Activated T-helper 1 cell treated with anti-CD3 and anti-CD28 coated beads, Interleukin-12 subunit alpha, Interleukin-12 subunit beta, Interleukin-2, Interleukin-4 antibody, amounts not matched to agents 30 ng/mL and 10 ng/mL and 1 ng/mL, durations not matched to agents 14 hours and 24 hours and 36 hours (primary cell): ENCODE measurements at places on chromosomes 5 and 9. TPM values are rescaled to one million over a fixed set of nuclear protein-coding genes. Genes with fewer than 3 reads are reported as not detected.

- H3K27me3 ChIP-seq: no peaks in the 10 kb centered on the region
- H3K36me3 ChIP-seq: peaks cover 13% of the 10 kb centered on the region
- peaks cover 37% of the 10 kb centered on the region for H3K4me1 ChIP-seq
- DNase-seq: no peak
Observed at GRCh38 chr5:74978345-74978744, 74.0 kb downstream of the GCNT4 start.

The NUTM2G gene
- total RNA-seq: not detected in 2 replicates

DNA sequence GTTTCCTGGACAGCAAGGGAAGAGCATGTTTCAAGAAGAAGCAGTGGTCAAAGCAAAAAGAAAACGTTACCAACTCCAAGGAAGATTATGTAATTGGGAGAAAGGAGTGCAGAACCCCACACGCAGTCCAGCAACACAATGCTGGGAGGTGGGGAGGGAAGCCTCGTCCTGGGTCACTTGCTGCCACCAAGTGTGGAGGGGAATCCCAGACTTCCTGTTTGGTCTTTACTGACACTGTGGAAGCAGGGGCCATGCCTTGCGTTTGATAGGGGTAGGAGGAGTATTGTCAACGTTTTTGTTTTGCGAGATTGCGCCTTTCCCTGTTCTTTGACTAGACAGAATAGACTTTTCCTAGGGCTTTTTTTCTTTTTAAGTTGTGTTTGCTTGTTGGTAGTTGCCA, 421.0 kb downstream of the KDM4C start:
- peaks cover 29% of the 10 kb centered on the region for H3K36me3 ChIP-seq
- no peak for DNase-seq
- no peak overlapping the region for H3K4me3 ChIP-seq
- H3K27me3 ChIP-seq: no peaks in the 10 kb centered on the region
- H3K4me1 ChIP-seq: peaks cover 37% of the 10 kb centered on the region

DNA sequence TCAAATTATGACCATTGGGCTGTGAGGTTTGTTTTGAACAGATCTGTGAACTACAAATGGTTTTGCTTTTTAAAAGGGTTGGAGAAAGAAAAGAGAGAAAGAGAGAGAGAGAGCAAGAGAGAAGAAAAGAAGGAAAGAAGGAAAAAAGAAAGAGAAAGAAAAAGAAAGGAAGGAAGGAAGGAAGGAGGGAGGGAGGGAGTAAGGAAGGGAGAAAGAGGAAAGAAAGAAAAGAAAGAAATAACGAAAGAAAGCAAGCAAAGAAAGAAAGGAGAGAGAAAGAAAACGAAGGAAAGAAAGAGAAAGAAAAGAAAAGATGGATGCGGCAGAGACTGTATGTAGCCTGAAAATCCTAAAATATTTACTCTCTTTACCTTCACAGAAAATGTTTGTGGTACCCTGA, 104.0 kb downstream of the PARP8 start:
- H3K4me1 ChIP-seq: peaks cover 18% of the 10 kb centered on the region
- peaks cover 42% of the 10 kb centered on the region for H3K36me3 ChIP-seq
- no peaks in the 10 kb centered on the region for H3K27me3 ChIP-seq
- no peak overlapping the region for H3K4me3 ChIP-seq
- H3K27ac ChIP-seq: no peak overlapping the region

- no peak overlapping the region for H3K27ac ChIP-seq
- H3K27me3 ChIP-seq: no peaks in the 10 kb centered on the region
- H3K4me3 ChIP-seq: no peak overlapping the region
- peaks cover 31% of the 10 kb centered on the region for H3K4me1 ChIP-seq
- DNase-seq: no peak
- H3K36me3 ChIP-seq: peaks cover 38% of the 10 kb centered on the region
Observed at GRCh38 chr9:91302831-91303230, 58.9 kb downstream of the AUH start.

- DNase-seq: no peak
- no peaks in the 10 kb centered on the region for H3K36me3 ChIP-seq
- H3K4me1 ChIP-seq: no peaks in the 10 kb centered on the region
- H3K27me3 ChIP-seq: peaks cover 2% of the 10 kb centered on the region
- no peak overlapping the region for H3K4me3 ChIP-seq
Observed at GRCh38 chr5:160152287-160152686, 33.0 kb upstream of the PWWP2A start.

- no peak overlapping the region for H3K27ac ChIP-seq
- H3K36me3 ChIP-seq: no peaks in the 10 kb centered on the region
- DNase-seq: no peak
- no peaks in the 10 kb centered on the region for H3K27me3 ChIP-seq
- no peak overlapping the region for H3K4me3 ChIP-seq
Observed at GRCh38 chr9:103104101-103104500, 109.0 kb downstream of the CYLC2 start.

DNA sequence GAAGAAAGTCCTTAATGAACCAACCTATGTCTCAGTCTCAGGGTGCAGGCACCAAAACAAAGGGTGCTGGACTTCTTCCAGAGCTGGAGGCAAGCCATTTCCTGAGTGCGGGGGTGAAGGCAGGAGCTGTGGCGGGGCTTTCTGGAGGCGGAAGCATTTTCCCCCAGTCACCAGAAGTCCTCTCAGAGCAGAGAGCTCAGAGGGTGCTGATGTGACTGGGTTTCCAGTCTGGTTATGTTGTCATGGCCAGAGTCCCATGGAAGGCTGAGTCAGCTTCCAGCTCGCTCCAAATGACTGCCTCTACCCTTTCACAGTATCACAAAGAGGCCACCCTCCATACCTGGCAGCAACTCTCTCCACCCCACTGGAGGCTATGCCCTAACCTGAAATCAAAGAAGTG, 86.0 kb downstream of the TRPC7 start:
- no peak overlapping the region for H3K27ac ChIP-seq
- H3K27me3 ChIP-seq: no peaks in the 10 kb centered on the region
- H3K36me3 ChIP-seq: no peaks in the 10 kb centered on the region
- no peak for DNase-seq

The EIF4E1B gene
- not detected in 2 replicates for total RNA-seq

DNA sequence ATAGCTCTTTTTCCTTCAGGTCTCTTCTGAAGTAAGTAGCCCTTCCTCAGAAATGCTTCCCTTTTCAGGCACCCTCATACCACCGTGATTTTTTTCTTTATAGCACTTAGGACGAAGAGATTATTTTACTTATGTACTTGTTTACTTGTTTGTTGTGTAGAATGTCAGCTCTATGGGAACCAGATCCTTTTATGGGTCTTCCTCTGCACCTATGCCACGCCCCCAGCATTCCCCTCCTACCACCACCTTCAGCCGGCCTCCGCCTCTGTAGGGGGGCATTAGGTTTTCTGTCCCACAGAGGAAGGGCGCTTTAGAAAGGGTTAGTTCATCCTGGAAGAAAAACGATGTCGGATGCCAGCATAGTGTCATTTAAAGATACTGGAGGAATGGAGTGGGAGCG, 1.8 kb downstream of the CDKN2B-AS1 start:
- H3K36me3 ChIP-seq: peaks cover 15% of the 10 kb centered on the region
- H3K27me3 ChIP-seq: peaks cover 50% of the 10 kb centered on the region
- peak overlapping the region; percentile 19 for H3K27ac ChIP-seq
- H3K4me3 ChIP-seq: peak overlapping the region; percentile 94
- DNase-seq: no peak
- peaks cover 32% of the 10 kb centered on the region for H3K4me1 ChIP-seq

DNA sequence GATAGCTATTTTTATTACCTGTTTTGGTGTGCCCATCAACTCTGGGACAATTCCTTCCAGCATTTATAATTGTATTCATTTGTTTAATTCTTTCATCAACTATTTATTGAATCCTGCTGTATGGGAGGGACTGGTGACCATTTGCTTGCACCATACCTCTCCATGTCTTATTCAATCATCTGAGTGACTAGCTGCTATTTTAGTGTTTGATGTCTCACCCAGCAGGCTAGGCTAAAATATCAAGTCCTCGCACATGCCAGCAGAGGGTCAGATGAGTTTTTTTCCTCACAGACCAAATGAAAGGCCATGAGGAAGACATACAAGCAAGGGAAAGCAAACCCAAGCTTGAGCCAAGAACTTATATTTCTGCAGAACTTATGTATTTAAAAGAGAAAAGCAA, 63.9 kb downstream of the CETN3 start:
- DNase-seq: no peak
- H3K27ac ChIP-seq: no peak overlapping the region
- H3K4me3 ChIP-seq: no peak overlapping the region
- peaks cover 4% of the 10 kb centered on the region for H3K27me3 ChIP-seq
- no peaks in the 10 kb centered on the region for H3K4me1 ChIP-seq

The OBP2B gene
- not detected in 2 replicates for total RNA-seq

DNA sequence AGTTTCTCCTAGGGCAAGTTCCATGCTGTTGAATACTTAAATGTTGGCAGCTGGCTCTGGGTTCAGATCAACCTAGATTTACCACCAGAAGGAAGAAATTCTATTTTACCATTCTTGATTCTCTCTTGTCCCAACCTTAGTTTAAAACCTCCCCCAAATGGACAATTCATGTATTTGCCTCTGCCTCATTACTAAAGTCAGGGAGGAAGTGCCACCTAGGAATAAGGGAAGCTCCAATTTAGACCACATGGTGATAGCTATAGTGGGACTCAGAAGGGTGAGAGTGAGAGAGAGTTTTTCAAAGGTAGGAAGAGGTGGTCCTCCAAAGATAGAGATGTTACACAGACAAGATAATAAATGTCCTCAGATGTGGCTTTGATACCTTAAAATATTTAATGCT, 53.4 kb upstream of the PAM start:
- H3K27ac ChIP-seq: no peak overlapping the region
- H3K27me3 ChIP-seq: peaks cover 12% of the 10 kb centered on the region

DNA sequence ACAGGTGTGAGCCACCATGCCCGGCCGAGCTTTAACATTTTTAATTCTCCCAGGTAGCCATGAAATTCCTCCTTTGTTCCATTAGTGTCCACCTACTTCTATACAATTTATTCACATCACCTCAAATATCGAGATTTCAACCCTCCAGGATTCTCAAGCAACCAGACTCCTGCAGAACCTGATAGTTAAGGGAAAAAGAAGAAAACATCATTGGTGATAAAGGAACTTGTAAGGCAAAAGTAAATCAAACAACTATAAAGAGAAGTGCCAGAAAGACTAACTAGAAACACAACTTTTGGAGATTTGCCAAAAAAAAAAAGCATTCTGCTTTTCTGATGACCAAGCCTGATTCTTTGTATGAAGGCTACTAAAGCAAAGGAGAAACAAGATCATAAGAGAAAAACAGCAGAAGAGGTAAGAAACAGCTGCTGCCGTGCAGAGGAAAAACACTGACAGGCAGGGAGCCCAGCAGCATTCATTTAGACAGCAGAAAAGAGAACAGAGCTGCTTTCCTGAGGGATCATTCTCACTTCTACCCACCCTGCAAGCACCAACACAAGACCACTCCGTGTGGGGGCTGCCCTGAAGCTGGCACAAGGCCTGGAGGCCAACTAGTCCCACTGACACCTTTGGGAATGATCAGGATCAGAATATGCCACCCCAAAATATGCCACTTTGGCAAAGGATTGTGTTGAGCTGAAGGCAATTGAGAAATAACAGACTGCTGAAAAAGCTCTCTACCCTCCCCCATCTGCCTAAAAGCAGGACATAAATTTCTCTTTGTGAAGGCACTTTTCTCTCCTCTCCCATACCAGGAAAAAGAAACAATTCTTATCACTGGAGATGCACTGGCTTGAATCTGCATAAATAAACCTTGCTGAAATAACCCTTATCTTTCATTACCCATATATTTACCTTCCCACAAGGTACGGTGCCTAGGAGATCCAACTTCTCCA, 75.1 kb downstream of the ALDH7A1 start:
- H3K4me3 ChIP-seq: no peak overlapping the region
- DNase-seq: no peak
- H3K36me3 ChIP-seq: no peaks in the 10 kb centered on the region

DNA sequence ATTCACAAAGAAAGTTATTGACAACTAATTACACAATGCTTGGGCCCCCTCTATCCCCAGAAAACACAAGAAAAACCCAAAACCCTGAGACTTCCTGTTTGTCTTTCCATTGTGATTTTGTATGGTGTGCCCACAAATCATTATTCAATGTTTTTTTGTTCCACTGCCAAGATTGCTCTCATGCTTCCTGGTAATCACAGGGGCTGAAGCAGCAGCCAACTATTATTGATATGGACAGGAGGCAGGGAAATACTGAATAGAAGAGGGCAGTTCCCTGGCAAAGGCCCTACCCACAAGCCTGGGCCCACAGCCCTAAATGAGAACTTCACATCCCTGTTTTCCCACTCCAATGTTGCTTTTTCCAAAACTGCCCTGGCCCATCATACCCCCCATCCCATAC, 21.5 kb upstream of the RFK start:
- no peak overlapping the region for H3K4me3 ChIP-seq
- peaks cover 38% of the 10 kb centered on the region for H3K4me1 ChIP-seq
- H3K27me3 ChIP-seq: no peaks in the 10 kb centered on the region
- H3K36me3 ChIP-seq: peaks cover 7% of the 10 kb centered on the region

GRCh38 chr5:152505442-152506042, 100.5 kb upstream of the NMUR2 start:
- peaks cover 5% of the 10 kb centered on the region for H3K27me3 ChIP-seq
- no peak overlapping the region for H3K4me3 ChIP-seq
- DNase-seq: no peak
- no peaks in the 10 kb centered on the region for H3K4me1 ChIP-seq
- no peaks in the 10 kb centered on the region for H3K36me3 ChIP-seq

DNA sequence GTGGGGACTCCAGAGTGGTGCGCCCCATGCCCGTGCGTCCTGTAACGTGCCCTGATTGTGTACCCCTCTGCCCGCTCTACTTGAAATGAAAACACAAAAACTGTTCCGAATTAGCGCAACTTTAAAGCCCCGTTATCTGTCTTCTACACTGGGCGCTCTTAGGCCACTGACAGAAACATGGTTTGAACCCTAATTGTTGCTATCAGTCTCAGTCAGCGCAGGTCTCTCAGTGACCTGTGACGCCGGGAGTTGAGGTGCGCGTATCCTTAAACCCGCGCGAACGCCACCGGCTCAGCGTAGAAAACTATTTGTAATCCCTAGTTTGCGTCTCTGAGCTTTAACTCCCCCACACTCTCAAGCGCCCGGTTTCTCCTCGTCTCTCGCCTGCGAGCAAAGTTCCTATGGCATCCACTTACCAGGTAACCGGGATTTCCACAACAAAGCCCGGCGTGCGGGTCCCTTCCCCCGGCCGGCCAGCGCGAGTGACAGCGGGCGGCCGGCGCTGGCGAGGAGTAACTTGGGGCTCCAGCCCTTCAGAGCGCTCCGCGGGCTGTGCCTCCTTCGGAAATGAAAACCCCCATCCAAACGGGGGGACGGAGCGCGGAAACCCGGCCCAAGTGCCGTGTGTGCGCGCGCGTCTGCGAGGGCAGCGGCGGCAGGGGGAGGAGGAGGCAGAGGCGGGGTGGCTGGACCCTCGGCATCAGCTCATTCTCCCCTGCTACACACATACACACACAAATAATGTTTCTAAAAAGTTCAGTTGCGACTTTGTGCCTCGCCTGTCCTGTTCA, 668 bp downstream of the GLIS3 start:
- DNase-seq: peak; percentile 4
- H3K4me3 ChIP-seq: peak overlapping the region; percentile 92
- peak overlapping the region; percentile 92 for H3K27ac ChIP-seq
- peaks cover 55% of the 10 kb centered on the region for H3K4me1 ChIP-seq
- peaks cover 7% of the 10 kb centered on the region for H3K36me3 ChIP-seq
- H3K27me3 ChIP-seq: peaks cover 44% of the 10 kb centered on the region

GRCh38 chr5:163505049-163505367, 411 bp upstream of the MAT2B start:
- no peak for DNase-seq
- peaks cover 55% of the 10 kb centered on the region for H3K4me1 ChIP-seq
- peaks cover 15% of the 10 kb centered on the region for H3K36me3 ChIP-seq

The ACSL6 gene
- 48.1 and 50.6 TPM in 2 replicates for total RNA-seq
